ENCODE measurements at places on chromosomes 2 and 18.

GRCh38 chr2:11698009-11698922 is 28.3 kb upstream of the NTSR2 start:
- DNase-seq, result no peak

- DNase-seq, result peak; percentile 49
Measured at GRCh38 chr2:197145471-197146056, 165.0 kb downstream of the ANKRD44 start.

GRCh38 chr18:13006531-13007247 is 15.5 kb downstream of the CEP192 start:
- DNase-seq, result no peak

DNA sequence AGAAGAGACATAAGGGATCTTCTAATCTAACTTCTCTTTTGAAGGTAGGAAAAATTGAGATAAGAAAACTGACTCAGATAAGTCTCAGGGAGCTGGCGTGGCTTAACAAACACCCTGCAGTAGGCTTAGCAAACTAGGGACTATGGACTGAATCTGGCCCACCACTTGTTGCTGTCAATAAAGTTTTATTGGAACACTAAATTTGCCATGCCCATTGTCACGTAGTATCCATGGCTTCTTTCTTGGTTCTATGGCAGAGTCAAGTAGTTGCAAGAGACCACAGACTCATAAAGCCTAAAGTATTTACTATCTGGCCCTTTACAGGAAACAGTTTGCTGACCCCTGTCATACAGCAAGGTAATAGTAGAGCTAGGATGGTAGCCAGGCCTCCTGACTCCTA is 24.2 kb downstream of the KCNK3 start:
- DNase-seq, result no peak

DNA sequence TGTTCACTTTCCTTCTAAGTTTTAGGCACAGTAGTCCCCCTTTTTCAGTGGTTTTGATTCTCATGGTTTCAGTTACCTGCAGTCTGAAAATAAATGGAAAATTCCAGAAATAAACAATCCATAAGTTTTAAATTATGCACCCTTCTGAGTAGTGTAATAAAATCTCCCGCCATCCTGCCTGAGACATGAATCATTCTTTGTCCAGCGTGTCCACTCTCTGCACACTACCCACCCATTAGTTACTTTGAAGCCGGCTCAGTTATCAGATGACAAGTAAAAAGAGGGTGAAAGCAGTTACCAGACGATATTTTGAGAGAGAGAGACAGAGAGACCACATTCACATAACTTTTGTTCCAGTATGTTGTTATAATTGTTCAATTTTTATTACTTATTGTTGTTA is 400.5 kb downstream of the TMX3 start:
- no peak for DNase-seq

DNA sequence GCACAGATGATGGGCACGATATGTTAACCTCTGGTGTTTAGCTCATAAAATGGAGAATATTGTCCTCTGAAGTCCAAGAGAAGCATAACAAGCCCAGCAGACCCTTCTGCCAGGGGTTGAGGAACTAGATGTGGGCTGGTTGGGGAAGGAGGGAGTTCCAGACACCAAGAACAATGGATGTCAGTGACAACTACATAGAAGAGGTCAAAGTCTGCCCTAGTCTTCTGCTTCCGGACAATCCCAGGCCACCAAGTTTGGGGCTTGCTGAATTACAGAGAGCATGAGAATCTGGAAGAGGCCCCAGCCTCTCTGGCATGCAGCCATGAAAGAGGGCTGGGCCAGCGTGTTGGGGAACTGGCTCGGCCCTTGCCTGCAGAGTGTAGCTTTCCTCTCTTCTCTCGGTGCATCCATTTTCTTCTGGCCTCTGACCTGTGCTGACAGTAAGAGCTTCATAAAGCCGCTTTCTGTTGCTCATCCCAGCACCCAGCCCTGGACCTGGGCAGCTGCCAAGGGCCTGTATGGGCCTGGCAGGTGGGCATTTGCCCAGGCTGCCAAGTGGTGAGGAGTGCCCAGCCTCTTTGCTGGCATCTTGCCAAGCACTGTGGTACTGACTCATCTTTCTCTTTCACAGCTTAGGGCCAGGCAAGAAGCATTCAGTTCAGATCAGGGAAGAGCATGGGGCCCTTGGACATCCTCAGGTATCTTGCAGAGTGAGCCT is 14.6 kb upstream of the LAPTM4A start:
- DNase-seq, result no peak

- DNase-seq, result no peak
Measured at GRCh38 chr18:76838182-76838581, 15.8 kb downstream of the ZNF236 start.

DNA sequence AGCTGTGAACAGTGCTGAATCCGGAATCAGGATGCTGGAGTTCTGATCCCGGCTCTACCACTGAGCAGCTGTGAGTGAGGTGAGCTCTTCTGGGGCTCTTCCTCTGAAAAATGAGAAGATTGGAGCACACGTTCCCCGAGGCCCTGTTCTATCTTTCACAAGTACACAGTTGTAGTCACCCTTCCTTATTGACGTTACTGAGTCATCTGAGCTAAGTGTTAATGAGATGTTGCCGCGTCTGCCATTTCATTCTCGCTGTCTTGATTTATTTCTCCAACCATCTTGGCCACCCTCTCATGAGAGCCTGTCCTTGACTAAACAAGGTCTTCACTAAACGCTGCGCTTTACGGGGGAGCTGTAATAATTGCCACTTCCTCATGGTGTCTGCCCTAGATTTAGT is 31.9 kb upstream of the EFR3B start:
- no peak for DNase-seq

GRCh38 chr2:195037045-195037444 is 620.0 kb upstream of the SLC39A10 start:
- DNase-seq, result no peak

DNA sequence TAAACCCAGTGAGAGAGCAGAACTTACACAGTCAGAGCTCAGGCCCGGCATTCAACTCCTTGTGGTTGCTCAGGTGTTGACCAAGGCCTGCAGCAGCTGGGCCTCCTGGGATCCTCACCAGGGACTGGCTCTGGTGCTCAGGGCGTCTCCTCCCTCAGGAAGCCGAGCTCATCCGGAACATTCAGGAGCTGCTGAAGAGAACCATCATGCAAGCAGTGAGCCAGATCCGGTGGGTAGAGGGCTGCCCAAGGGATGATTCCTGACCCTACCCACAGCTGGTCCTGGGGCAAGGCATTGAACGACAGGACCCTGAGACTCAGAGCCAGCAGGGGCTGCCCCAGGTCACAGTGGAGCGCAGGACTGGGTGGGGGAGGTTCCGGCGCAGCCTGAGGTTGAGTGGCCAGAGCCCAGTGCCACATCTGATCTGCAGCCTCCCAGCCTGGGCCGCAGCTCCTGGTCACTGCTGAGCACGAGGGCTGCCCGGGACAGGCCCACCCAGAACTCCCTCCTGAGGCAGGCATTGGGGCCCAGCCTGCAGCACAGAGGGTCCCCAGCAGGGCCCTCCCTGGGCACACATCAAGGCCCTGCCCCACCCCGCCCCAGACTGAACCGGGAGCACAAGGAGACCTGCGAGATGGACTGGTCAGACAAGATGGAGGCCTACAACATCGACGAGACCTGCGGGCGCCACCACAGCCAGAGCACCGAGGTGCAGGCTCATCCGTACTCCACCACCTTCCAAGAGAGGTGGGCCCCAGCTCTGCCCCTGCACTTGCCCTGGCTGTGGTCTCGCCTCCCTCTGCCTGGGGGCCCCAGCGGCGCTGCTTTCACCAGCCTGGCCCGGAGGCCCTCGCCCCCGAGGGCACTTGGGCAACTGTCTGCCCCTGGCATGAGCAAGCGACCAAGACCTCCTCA is 2.4 kb downstream of the TEKT4 start:
- no peak for DNase-seq

DNA sequence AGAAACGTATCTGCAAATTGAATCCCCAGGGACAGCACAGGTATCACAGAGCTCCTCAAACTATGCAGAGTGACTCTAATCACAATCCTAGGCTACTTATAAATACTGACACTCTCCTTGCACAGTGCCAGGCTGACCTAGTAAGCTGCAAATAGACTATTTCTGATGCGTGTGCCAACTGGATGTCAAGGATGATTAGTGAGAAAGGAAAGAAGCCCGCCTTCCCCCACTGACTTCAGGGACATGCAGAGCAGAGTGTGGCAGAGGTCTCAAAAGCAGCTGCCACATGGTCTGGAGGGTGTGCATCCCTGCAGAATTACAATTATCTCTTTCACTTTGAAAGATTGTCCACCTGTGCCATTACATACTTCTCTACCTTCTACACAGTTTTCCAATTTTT is 235.6 kb downstream of the CPS1 start:
- no peak for DNase-seq

- DNase-seq, result no peak
Measured at GRCh38 chr18:76364282-76365259, 130.5 kb downstream of the ZNF516 start.

GRCh38 chr2:130289780-130290179 is 52.9 kb upstream of the IMP4 start:
- no peak for DNase-seq

DNA sequence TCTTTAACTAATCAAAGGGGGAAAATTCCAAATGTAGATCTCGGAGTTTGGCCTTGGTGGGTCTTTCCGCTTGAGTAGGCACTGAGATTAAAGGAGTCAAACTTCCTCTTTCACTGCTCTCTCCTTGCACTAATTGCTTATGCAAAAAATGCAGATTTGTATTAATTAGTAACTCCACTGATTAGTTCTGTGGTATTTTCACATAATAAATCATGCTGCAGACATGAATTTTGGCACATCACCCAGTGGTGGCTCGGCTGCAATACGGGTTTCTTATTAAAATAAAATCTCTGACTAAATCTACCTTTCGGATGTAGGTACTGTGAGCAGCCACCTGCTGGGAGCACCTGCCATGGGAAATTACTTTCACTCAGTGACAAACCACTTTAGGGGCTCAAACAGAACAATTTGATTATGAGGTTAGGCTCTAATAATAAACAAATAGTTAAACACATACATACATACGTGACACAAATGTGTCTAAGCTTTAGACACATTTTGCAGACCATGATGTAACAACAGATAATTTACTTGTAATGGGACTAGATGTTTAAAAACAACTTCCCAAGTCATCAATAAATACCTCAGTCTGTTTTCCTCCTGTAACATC is 6.4 kb upstream of the NEUROD1 start:
- DNase-seq, result no peak

GRCh38 chr2:185738679-185739472 is at the start of gene FSIP2:
Gene FSIP2 (plus strand): TSS chr2:185738804. CDS start chr2:185738895, 91 bp downstream.
- DNase-seq, result no peak

DNA sequence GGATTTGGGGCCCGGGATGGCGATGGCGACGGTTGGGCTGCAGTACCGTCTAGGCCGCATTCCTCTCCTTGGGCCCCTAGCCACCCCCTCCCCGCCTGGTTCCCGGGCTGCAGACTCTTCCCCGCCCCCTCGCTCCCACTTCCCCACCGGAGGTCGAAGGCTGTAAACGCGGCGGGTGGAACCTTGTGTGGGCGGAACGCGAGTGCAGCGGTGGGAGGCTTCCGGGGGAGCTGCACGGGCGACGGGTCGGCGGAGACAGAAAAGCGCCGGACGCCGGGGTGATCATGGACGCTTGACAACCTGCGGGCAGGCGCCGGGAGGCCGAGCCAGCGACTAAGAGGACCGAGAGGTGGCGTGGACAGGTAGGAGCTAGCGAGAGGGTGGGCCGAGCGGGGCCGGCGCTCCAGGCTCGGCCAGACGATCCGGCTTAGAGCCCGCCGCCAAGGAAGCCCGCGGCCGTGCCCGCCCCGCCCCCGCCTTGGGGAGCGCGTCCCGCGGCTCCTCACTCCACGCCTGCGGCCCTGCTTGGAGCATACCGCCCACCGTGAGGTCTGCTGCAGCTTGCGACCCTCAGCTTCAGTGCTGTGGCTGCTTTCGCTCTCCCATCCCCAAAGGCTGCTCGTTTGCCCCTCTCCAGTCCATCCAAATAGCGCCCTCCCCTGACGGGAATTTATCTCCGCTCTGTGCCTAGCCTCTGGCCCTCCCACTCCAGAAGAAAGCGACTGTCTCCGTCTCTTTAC is at the start of gene COPS7B:
TSS of gene COPS7B (plus strand) at position 269 of the 740 bp plus-strand sequence. CDS start 2,126 bp downstream, outside the sequence.
- DNase-seq, result peak; percentile 84

DNA sequence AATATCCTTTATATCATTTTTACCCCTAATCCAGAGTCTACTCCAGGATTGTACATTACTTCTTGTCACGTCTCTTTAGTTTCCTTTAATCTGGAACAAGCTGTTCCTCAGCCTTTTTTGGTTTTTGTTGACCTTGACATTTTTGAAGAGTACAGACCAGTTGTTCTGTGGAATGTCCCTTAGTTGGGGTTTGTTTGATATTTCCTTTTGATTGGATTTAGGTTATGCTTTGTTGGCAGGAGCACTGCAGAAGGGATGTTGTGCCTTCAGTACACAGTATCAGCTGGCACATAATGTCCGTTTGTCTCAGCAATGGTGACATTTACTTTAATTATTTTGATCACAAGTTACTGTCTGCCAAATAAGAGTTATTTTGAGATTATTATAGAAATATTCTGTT is 160.6 kb downstream of the MEIS1 start:
- DNase-seq, result no peak

DNA sequence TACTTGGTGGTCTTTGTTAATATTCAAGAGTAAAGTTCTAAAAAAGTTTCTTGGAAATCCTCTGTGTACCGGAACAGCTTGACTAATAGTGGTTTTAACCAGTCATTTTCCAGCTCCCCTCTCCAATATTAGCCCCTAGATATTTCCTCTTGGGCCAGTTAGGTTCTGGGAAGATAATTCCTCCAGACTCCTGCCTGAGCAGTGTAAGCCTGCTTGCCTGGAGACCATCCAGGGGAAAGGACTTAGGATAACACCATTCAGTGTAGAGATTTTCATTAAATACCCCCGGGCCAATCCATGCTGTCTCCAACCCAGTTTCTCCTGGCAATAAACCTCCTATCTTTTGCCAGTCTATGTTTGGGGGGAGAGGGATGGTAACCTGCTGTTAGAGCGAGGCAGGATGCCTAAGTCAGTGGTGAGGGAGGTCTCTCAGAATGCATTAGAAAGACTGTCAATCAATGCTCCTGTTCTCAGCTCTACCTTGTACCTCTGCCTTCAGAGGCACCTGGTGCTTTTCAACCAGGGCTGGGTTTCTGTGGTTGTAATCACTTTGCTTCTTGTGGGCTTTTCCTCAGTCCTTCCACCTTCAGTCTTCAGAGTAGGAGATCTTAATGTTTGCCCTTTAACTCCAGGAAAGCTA is 186.4 kb downstream of the RNF152 start:
- no peak for DNase-seq

DNA sequence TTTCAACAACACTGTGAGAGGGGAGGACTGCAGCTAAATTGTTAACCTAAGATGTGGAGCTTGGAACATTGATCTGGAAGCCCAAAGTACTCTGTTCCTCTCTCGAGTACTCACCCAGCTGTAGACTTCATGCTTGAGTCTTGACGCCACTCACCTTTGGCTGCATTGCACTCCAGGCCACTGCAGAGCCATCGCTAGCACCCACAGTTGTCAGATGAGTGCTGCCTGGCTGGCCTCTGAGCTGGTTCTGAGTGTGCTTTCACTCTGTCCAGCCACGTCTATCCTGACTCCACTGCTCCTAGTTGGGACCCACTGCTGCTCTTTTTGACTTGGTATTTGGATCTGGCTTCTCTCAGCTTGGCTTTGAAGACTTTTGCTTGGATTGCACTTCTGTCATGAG is 552.1 kb downstream of the DCDC2C start:
- no peak for DNase-seq

GRCh38 chr2:14654835-14655282 is 22.3 kb downstream of the LRATD1 start:
- DNase-seq, result no peak

Measured in CD4-positive, alpha-beta T cell treated with Interleukin-12 subunit alpha and Interleukin-12 subunit beta, for 1 hour (primary cell).